IMR-90 (cell line): ENCODE measurements at places on chromosomes 13 and 19. TPM values are rescaled to one million over a fixed set of nuclear protein-coding genes. Genes with fewer than 3 reads are reported as not detected.
A peak's percentile ranks its signal among the peaks of the same experiment; 100 is the strongest.

GRCh38 chr19:47719047-47719859, 6.0 kb downstream of the EHD2 start:
- peak overlapping the region; percentile 97 for H3K27ac ChIP-seq
- H3K36me3 ChIP-seq, result peaks cover 49% of the 10 kb centered on the region
- H3K4me1 ChIP-seq, result peaks cover 39% of the 10 kb centered on the region
- 0 out of 2 replicates have a peak overlapping the region, but pooled peaks have one; percentile 7 for H3K4me3 ChIP-seq

DNA sequence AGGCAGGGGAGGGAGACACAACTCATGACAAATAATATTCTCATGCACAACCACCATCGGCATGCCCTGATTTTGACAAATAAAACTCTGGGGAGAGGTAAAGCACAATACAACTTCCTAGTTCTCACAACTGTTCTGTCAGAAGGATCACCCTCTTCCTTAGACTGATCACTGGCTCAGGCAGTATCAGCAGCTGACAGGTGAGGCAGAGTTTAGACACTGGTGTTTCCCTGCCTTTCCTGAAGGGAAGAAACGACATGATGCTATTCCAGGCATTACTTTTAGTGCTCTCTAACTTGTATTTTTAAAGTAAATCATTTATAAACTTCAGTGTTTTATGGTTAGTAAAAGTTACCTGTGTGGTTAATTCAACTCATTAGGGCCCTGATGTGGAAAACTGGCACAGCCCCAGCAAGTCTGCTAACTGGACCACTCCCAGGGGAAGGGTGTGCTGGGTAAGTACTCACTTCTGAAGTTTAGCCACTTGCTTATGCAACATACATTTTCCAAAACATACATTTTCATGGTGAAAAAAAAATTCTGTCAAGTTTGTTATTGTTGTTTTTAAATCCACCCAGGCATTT, 82.8 kb downstream of the CRYL1 start:
- no peak overlapping the region for H3K27ac ChIP-seq
- H3K36me3 ChIP-seq, result no peaks in the 10 kb centered on the region
- no peak overlapping the region for H3K4me3 ChIP-seq
- no peaks in the 10 kb centered on the region for H3K27me3 ChIP-seq
- DNase-seq, result no peak

GRCh38 chr19:2317756-2318155, 9.8 kb upstream of the LINGO3 start:
- no peak for DNase-seq
- H3K27ac ChIP-seq, result no peak overlapping the region
- peaks cover 12% of the 10 kb centered on the region; the same call in 1 of the 2 replicates for H3K36me3 ChIP-seq
- H3K27me3 ChIP-seq, result peaks cover 3% of the 10 kb centered on the region; the same call in 1 of the 2 replicates
- no peak overlapping the region for H3K4me3 ChIP-seq

GRCh38 chr13:44763615-44764301, 187.6 kb upstream of the TSC22D1 start:
- H3K4me3 ChIP-seq, result no peak overlapping the region
- H3K36me3 ChIP-seq, result no peaks in the 10 kb centered on the region
- no peak overlapping the region for H3K27ac ChIP-seq

DNA sequence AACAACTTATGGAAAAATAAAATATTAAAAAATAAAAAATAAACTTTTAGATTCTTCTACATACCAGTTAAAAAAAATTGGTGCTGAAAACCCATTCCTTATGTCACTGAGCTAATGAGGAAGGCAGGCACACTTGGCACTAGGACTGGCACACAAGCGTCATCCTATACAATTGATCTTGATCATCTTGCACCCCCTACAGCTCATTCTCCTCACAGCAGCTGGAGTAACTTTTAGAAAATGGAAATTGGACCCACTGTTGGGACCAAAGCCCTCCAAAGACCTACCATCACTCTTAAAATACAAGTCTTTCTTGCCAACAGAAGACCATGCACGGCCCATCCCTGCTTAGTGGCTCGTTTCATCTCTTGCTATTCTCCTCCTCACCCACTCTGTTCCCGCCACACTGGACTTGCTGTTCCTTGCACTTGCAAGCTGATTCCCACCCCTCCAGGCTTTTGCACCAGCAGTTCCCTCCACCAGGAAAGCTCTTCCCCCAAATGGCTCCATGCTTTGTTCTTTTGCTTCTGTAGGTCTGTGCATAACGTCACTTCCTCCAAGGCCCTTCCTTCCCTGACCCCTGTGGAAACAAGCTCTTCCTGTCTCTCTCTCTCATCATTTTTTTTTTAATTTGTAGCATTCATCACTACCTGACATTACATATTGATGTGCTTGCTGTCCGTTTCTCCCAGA, 11.6 kb downstream of the CTU1 start:
- DNase-seq, result no peak
- peaks cover 3% of the 10 kb centered on the region; the same call in 1 of the 2 replicates for H3K4me1 ChIP-seq
- H3K36me3 ChIP-seq, result peaks cover 11% of the 10 kb centered on the region
- H3K27ac ChIP-seq, result no peak overlapping the region

DNA sequence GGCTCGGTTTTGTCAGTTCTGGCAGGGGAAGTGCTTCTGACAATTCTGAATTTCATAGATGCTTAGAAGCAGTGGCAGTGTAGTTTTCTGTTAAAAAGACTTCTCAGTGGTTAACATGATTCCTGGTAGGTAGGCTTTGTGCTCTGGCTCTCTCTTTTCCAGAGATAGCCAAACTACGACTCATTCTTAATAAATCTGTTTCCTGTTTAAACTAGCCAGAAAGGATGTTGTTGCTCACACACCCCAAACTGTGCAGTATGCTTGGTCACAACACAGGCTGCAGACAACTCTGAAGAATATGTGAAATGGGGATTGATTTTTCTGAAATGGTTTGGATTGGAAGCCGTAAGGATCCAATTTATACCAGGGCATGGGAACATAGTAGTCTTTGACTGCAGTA, 711.5 kb downstream of the PCDH17 start:
- H3K27ac ChIP-seq, result no peak overlapping the region
- DNase-seq, result no peak
- H3K4me1 ChIP-seq, result no peaks in the 10 kb centered on the region

GRCh38 chr13:112446867-112447266, 70.7 kb downstream of the SPACA7 start:
- DNase-seq, result no peak
- H3K4me3 ChIP-seq, result no peak overlapping the region
- H3K36me3 ChIP-seq, result no peaks in the 10 kb centered on the region
- no peak overlapping the region for H3K27ac ChIP-seq
- no peaks in the 10 kb centered on the region for H3K4me1 ChIP-seq

Gene CYP2S1
- total RNA-seq, result 0.54 and 0.83 TPM in 2 replicates

DNA sequence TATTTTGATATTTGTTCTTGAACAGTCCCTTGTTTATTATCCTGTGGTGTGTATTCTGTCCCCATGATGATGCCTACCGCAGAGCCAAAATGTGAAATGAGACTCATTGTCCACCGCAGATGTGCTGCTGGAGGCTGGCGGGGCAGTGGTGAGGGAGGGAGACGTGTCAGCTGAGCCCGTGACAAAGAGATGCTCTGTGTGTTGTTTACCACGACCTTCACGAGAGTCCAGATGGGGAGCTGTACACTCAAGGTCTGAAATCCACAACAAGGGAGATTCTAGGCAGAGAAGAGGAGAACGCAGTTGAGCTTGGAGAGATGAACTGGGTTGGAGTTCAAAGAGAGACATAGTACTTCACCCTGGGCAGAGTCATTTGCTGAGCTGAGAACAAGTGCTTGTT, 20.8 kb upstream of the AMER2 start:
- H3K36me3 ChIP-seq, result no peaks in the 10 kb centered on the region
- H3K27ac ChIP-seq, result no peak overlapping the region
- H3K4me3 ChIP-seq, result no peak overlapping the region
- no peak for DNase-seq
- peaks cover 7% of the 10 kb centered on the region for H3K27me3 ChIP-seq

GRCh38 chr13:73404581-73404980, 345.8 kb downstream of the KLF5 start:
- H3K4me3 ChIP-seq, result no peak overlapping the region
- peaks cover 1% of the 10 kb centered on the region; the same call in 1 of the 2 replicates for H3K4me1 ChIP-seq
- DNase-seq, result no peak
- no peaks in the 10 kb centered on the region for H3K36me3 ChIP-seq
- H3K27ac ChIP-seq, result no peak overlapping the region

GRCh38 chr19:16370641-16371391, 46.2 kb downstream of the KLF2 start:
- no peaks in the 10 kb centered on the region for H3K27me3 ChIP-seq
- H3K4me3 ChIP-seq, result no peak overlapping the region
- DNase-seq, result no peak
- H3K4me1 ChIP-seq, result peaks cover 10% of the 10 kb centered on the region; the same call in 1 of the 2 replicates
- H3K27ac ChIP-seq, result no peak overlapping the region

Gene SOX21
- total RNA-seq, result not detected in 2 replicates

DNA sequence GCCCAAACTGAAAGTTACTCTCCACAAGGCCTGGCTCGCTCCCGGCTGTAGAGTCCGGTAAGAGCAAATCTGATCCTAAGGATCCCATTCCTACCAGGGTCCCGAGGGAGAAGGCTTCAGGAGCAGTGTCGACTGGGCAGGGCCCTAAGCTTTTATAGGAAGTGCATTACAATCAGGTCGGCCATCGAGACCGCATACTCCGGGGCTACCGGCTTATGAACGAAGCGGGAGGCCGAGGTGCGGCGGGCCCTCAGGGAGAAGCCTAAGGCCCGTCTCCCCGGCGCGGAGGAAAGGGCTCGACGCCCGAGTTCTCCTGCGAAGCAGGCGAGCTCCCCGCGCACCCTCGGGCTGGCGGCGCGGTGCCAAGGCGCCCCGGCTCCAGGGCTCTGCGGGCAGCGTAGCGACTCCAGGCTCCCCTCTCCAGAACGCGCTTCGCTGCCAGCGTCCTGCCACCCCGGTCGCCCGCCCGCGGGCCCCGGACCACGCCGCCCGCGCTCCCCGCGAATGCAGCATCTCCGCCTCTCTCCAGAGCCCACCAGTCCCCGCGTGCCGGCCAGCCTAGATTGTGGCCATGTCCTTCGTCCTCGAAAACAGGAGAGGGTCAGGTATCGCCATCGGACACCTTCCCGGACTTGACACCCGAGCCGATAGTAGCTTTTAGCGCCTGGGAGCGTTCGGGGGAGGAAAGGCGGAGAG, 1.4 kb downstream of the EFNB2 start:
- no peaks in the 10 kb centered on the region for H3K27me3 ChIP-seq
- H3K36me3 ChIP-seq, result no peaks in the 10 kb centered on the region
- peak overlapping the region; percentile 82 for H3K4me3 ChIP-seq
- H3K27ac ChIP-seq, result peak overlapping the region; percentile 36

Gene PIK3R2
- total RNA-seq, result 8.9 and 12.2 TPM in 2 replicates
